Activated CD4-positive, CD25-positive, alpha-beta regulatory T cell treated with anti-CD3 and anti-CD28 coated beads, Interleukin-2, amount 50 U/mL, for 24 hours (primary cell): ENCODE measurements at places on chromosomes 3 and 15.

DNA sequence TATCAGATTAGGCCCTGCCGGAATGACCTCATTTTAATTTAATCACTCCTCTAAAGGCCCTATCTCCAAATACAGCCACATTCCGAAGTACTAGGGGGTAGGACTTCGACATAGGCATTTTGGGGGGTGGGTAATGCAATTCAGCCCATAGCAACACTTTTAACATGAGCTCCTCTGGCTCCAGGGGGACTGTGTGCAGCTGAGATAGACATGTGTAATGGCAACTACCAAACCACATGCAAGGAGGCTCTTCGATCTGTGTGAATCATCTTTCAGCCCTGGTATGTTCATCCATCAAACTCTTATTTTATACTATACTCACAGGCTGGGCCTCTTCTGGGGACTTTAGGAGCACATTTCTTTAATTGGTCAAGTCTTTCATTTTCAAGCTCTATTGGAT is 57.4 kb upstream of the PPARG start:
- no peak for ATAC-seq

DNA sequence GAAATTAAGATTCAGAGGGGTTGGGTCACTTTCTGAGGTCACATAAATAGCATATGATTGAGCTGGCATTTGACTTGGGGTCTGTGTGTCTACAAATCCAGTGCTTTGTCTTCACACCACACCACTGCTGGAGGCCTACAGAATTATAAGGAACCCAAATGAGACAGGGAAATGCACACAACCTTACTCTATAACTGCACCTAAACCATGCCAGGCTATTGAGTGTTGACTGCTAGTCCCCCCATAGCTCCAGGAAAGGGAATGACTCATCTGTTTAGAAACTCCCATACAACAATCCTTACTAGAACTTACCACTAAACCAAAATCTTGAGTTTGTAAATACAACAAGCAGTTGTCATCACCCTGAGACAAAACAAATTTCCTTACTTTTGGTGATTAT is 16.9 kb upstream of the TSC22D2 start:
- no peak for ATAC-seq

DNA sequence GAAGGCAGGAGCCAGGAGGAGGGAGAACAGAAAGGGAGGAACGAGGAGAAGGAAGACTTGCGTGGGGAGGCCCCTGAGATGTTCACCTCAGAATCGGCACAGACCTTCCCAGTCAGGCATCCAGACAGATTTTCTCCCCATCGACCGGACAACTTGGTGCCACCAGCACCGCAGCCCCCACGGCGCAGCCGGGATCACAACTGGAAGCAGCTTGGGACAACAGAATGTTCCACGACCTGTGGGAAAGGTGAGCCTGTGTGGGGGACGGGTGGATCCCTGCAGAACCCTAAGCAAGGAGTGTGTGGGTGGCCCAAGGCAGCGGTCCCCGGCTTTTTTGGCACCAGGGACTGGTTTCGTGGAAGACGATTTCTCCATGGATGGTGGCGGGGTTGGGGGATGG is 72.6 kb upstream of the NR2E3 start:
- no peak for ATAC-seq

- no peak for ATAC-seq
Observed at GRCh38 chr15:69725957-69726356, 273.3 kb downstream of the RPLP1 start.

DNA sequence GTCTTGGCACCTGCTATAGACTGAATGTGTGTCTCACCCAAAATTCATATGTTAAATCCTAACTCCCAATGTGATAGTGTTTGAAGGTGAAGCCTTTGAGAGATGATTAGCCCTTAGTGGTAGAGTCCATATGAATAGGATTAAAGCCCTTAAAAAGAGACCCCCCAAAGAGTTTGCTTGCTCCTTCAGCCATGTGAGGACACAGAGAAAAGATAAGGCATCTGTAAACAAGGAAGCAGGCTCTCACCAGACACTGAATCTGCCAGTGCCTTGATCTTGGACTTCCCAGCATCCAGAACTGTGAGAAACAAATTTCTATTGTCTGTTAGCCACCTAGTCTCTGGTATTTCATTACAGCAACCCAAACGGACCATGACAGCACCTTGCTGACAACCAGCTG is 16.6 kb downstream of the KPNA1 start:
- ATAC-seq, result no peak

DNA sequence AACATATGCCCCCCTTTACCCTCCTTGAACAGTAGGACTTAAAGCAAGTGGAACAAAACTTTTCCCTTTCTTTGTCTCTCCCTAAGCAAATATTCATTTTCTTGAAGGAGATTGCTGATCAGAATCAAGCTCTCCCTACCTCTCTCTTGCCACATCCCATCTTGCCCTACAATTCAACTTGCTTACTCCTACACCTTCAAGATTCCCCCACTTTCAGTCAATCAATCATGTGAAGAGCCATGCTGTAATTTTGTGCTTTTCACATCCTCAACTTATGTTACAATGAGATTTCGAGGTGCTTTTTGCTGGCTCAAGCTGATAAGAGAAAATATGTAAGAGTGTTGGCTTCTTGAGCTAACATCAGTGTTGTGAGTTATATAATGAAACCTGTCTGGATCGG is 662.9 kb downstream of the NLGN1 start:
- no peak for ATAC-seq

- no peak for ATAC-seq
Observed at GRCh38 chr3:7188551-7188950, 327.6 kb downstream of the GRM7 start.

GRCh38 chr15:100472736-100473135 is 56.0 kb downstream of the CERS3 start:
- ATAC-seq, result no peak

- no peak for ATAC-seq
Observed at GRCh38 chr3:150453353-150453752, 45.3 kb downstream of the TSC22D2 start.

GRCh38 chr15:40287968-40288367 is 5.1 kb upstream of the ANKRD63 start:
- ATAC-seq, result no peak

DNA sequence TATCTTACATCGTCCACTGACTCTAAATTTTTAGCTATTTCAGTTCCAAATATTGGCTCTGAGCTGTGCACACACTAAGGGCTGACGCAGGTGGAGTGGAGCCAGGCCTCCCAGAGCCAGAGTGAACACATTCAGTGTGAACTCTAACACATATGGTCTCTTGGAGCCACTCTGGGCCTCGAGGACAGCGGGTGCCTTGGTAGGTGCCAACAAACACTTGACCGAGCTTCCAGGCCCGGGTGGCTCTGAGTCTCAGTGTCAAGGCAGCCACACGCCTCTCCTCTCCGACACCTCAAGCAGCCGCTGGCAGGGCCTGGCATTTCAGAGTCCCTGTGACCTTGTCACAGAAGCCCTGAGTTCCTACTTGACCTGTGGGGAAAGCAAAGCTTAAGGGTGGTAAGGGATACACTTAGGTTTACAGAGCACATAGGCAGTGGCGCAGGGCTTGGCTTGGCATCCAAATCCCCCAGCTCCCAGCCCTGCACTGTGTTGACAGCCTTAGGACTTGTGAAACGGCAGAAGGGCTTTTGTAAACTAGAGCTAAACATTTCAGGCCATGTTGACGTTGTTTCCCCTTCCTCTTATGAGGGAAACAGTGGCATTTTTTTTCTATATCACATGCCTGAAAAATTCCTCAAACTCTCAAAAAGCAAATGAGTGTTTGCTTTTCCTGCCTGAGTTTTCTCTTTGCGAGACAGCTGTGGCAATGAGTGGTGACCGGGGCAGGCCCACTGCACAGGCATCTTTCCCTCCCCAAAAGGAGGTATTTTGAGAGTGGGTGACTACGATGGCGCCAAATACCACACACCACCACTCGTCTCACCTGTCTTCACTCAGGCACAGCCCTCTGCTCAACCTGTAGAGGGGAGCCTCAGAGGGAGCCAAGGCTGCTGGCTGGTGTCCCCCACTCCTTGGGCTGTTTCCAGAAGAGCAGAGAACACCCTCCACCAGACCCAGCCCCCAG is 60.8 kb downstream of the DAPK2 start:
- no peak for ATAC-seq

DNA sequence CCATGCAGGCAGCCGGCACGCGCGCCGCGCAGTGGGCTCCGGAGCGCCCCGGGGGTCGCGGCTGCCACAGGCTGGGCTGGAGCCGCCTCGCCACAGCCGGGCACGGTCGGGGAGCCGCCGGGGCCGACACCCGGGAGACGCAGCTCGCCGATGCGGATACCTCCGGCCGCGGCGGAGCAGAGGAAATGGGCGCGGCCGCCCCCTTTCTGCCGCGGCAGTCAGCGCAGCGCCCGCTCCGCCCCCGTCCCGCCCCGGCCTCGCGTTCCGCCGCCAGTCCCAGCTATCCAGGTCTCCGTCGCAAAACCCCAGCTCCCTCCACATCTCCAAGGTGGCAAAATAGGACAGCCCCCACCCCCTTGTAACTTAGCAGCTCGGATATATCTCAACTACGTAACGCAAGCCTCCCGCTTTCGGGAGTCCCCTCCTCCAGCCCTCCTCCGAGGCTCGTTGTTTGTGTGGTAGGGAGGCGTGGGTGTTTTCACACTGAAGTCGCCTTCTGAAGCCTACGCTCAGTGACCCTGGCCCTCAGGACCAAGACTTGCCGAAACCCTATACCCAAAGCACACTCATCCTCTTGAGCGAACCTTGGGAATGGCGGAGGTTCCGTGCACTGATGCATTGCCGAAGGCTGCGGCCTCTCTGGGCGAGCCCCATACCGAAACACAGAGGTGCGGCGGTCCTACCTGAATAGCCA is at the start of gene SH3BP5:
TSS of gene SH3BP5 (minus strand) at position 182 of the 694 bp plus-strand sequence. CDS start at position 4, 178 bp downstream.
- peak; percentile 88 for ATAC-seq

DNA sequence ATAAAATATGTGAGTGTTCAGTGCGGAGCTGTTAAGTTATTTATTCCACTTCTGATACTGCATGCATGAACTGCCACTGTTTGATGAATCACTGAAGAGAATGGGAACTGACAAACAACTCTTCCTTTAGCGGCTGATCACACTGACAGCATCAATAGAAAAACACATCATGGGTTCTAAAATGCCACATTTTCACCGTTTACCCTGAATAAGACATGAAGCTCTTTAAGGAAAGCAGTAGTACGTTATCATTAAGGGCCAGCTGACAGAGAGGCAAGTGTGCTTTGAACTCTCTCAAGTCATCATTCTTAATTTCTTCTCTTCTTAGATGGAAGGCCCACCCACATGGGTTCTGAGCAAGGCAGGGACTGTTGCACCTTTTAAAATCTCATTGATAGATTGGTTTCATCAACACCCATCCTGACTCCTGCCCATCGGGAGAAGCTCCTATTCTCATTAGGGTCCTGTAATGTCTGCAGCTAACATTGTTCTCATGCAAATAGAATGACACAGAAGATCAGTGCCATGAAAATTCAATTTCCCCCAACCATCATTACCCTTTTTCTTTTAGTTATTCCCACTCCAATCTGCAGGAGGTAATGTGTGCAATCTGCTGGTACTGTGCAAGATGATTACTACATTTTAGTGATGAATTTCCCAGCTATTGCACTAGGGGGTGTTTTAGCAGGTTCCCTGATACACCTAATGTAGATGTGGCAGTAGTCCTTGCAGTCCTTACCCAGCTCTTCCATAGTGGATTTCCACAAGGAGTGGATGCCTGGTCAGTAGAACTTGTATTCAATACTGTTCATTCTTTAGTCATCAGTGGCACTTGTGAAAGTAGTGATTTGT is 119.1 kb downstream of the ROBO2 start:
- no peak for ATAC-seq

DNA sequence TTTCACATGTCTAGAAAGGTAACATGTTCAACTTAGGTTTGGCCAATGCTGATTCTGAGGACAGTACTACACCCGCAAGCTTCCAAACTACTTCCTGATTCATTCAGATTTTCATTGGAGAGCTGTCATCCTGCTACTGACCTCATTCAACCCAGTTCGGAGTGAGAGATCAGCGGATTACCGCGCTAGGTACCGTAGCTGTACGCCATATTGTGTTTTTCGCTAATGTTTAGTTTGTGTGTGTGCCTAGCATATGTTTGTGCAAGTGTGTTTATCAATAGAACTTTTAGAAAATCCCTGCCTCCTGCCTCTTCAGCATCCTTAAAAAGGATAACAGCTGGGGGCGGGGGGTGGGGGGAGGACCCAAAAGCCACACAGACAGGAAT is 1.1 kb downstream of the ZBTB20 start:
- ATAC-seq, result no peak

DNA sequence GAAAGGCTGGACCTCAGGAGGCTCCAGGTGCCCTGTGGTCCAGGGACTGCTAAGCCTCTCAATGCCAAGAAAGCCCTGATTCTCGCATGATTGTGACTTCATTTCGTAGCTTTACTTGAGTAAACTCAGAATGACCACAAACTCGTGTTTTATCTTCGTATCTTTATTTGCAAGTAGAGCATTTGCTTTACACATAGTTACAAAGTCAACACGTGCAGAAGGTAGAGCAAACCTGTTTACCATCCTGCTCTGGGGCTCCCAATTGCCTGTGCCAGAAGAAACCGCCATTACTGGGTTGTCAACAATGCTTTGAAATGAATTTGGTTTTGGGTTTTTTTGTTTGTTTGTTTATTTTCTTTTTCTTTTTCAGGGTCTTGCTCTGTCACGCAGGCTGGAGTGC is 5.8 kb upstream of the MESP1 start:
- no peak for ATAC-seq

GRCh38 chr15:48584812-48585563 is 60.5 kb downstream of the FBN1 start:
- no peak for ATAC-seq

GRCh38 chr15:33328106-33328505 is 17.3 kb downstream of the RYR3 start:
- ATAC-seq, result no peak

GRCh38 chr3:57688291-57688690 is 4.6 kb downstream of the DENND6A start:
- ATAC-seq, result no peak

- no peak for ATAC-seq
Observed at GRCh38 chr3:113204371-113204770, 7.0 kb upstream of the BOC start.

- ATAC-seq, result no peak
Observed at GRCh38 chr15:100093211-100094126, 248.3 kb downstream of the ADAMTS17 start.

DNA sequence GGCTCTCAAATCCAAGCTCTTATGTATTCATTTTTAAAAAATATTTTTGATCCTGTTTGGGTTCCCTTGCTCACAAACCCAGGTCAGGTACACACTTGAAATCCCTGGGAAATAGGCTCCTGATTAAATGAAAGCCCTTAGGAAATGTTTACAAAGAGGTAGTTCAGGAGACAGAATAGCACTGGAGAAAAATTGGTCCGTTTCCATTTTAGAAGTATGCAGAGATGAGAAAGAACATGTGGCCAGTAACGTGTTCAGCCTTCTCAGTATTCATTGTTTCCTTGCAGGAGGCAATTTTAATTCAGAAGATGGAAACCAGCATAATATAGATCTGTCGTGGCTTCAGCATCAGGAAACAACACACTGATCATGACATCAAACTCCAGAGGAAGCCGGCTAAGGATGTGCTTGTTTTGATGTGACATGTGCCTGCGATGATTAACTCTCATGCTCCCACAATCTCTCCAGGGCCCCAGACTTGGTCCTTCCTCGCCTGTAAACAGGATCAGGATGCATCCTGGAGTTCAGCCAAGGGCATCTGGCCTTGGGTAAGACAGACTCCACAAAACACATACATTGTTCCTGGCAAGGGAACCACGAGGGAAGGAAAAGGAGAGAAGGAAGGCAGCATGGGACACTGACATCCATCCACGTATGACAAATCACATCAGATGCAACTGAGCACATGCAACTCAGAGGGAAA is 350.5 kb upstream of the THBS1 start:
- ATAC-seq, result no peak
